ENCODE measurements at places on chromosomes 7 and 10.

GRCh38 chr7:3370068-3370830, 69.2 kb downstream of the SDK1 start:
- no peak for DNase-seq

DNA sequence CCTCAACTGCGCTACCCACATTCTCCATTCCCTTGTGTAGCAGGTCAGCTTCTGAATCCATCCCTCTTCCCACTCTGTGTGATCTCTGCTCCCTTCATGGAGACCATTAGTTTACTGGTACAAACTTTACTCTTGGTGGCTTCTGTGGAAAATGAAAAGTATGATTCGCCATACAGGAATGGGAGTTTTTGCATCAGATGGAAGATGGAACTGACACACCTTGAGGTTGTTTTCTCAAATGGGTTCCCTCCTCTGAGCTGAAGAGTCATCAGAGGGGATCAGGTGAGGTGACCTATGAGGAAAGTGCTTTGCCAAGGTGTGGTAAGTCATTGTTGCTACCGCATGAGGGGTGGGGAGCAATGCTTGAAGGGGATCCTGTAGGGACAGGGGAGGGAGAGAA, 266.8 kb downstream of the INHBA start:
- DNase-seq: no peak

DNA sequence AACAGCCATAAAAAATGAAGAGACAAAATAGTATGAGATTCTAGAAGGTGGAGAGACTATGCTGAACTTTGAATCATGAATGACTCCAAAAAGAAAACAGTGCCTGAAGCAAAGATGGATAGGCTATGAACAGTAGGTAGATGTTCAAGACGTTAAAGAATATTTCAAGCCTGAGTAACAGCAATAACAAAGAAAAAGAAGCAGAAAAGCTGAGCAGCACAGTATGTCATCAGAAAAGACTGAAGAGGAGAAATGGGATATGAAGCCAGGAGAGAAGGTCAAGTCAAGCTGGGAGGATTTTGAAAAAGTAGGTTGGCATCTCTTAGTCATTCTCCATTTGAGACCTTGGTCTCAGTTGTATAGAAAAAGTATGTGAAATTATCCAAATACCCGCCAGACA, 484.4 kb downstream of the SORCS1 start:
- DNase-seq: no peak

DNA sequence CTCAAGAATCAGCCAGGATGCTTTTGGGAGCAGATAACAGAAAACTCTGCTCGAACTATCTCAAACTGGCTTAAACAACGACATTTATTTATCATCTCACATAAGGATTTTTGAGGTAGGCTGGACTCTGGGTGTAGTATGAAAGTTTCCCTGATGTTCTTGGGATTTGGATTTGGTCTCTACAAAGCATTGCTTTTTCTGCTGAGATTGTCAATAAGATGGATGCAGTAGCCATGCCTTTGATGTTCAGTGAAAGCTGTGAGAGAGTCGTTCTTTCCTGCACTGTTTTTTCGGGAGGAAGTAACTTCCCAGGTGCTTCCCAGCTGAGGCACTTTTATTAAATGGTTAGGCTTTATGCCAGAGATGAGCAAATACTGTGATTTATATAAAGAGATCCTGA, 181.1 kb downstream of the PRKG1 start:
- no peak for DNase-seq

DNA sequence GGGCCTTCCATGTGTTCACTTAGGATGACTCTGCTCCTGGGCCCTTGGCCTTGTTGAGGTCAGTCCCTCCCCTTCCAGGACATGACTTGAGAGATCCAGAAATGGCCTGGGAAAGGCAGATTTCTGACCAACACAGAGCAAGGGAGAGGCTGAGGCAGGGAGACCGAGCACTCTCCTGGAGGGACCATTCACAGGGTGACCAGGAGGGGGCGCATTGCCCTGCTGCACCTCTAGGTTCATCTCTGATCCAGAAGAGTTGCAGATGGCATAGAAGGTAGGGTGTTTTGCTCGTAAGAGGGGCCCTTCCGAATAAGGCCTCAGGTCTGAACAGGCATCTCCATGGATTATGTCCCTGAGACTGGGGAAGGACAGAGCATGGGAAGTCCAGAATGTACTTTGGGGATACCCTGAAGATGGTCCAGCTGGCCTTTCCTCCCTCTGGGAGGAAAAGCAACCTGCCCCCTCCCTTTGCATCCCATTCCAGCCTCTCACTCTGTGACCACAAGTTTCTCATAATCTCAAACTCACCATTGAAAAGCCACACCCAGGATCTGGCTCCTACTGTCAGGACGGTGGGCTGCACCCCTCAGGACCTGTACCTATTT, 6.6 kb downstream of the DMBT1 start:
- no peak for DNase-seq

DNA sequence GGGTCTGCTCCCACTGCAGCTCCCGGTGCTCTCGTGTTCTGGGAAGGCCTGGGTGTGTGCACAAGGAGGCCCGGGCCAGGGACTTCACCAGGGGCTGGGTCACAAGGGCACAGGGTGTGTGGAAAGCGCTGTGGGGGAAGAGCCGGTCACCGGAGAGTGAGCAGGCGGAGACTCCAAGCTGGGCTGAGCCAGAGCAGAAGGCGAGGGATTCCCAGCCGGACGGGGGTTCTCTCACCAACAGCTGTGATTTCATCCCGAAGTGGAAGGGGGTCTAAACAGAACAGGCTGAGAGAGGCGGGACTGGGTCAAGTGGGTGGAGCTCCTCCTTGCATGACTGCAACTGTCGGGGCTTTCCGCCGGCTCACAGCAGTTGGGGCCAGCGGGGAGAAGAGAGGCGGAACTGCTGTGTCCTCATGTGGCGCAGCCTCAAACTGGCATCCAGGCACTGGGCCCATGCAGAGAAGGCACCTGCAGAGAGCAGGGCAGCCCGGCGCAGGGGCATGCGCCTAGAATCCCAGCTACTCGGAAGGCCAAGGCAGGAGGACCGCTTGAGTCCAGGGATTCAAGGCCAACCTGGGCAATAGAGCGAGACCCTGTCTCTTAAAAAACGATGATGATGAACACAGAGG, 7.6 kb upstream of the ORAI2 start:
- DNase-seq: peak; percentile 93

GRCh38 chr10:46282842-46283574, 3.8 kb upstream of the ANTXRL start:
- peak; percentile 70 for DNase-seq

GRCh38 chr10:63286340-63286739, 153.2 kb downstream of the NRBF2 start:
- DNase-seq: no peak

DNA sequence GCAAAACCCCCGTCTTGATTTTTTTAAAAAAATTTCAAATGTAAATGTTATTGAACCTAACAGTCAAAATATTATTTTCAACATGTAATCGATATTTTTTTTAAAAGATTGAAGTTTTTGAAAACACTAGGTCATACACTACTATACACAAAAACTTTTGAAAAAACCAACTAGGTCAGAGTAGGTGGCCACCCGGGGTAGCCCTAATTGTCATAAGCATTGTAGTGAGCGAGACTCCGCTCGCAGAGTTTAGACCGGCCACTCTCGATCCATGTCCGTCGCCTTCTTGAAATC, 417 bp downstream of the RFC2 start:
- no peak for DNase-seq

- no peak for DNase-seq
Observed at GRCh38 chr10:55750458-55750857, 610.6 kb downstream of the ZWINT start.

- DNase-seq: no peak
Observed at GRCh38 chr7:9498303-9498702, 1064.9 kb downstream of the NXPH1 start.

- DNase-seq: no peak
Observed at GRCh38 chr10:110774069-110775019, 97.4 kb upstream of the PDCD4 start.

GRCh38 chr7:1564603-1565022, 5.2 kb downstream of the PSMG3 start:
- DNase-seq: no peak

DNA sequence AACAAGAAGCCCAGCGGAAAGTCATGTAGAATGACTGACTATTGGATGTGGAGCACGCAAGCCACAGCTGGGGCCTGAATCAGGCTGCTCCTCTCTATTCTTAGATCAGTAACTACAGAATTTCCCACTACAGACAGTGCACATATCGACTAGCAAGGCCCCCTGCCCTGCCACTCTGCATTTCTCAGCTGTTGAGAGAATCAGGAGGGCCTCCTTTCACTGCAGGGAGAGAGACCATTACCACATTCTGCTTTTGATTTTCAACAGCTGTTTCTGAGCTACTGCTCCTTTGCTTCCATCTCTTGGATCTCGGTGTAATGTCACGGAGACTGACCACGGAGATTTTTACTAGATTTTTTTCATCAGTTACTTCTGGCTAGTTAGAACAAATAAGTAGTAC, 73.8 kb downstream of the PON1 start:
- DNase-seq: no peak

DNA sequence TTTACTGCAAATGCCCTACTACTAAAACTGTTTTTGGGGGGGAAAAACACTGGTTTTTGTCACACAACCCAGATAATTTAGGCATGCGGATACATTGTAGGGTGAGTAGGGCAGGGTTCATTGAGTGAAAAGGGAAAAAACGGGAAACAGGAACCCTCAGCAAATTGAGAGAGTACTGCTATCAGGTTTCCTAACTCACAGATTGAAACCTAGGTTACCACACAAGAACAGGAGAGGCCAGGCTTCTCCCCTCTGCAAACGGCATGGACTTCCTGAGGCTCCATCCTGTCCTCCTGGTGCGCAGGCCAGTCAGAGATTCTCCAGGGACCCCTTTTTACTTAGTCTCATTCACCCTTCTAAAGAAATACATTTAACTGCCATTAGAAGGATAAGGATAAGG, 30.6 kb downstream of the AVL9 start:
- no peak for DNase-seq

DNA sequence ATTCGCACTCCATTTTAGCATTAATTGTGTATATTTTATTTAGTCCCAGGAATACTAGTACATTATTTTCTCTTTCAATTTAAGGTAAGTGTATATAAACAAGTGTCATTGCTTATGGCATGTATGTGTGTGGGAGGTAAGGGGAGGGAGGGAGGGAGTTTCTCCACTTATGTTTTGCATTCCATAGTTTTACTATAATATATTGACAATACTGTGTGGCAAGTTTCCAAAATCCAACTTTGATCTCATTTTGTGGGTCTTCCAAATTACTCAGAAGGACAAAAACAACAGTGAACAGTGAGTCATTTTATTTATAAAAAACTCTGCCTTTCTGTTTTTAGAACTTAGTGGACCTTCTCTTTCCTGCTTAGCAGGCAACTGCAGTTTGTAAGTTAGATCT, 102.3 kb upstream of the SEMA3E start:
- DNase-seq: no peak

DNA sequence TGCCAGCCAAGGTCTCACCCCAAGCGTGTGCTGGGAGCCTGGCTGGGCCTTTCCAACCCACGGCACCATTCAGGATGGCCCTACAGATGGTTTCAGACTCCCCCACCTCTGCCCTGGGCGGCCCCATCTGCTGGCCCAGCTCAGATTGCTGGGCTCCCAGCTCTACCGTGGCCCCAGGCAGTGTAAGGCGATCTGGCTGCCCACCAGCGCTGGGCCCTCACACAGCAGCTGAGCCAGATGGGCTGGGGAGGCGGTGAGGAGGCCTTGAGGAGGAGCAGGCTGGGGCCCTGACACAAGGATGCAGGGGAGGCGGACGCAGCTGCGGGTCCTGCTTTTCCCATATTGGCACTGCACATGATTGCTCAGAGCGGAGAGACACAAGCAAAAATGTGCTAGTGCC, 162.8 kb downstream of the NRF1 start:
- DNase-seq: no peak

GRCh38 chr10:4488904-4489303, 337.1 kb upstream of the AKR1E2 start:
- DNase-seq: no peak

DNA sequence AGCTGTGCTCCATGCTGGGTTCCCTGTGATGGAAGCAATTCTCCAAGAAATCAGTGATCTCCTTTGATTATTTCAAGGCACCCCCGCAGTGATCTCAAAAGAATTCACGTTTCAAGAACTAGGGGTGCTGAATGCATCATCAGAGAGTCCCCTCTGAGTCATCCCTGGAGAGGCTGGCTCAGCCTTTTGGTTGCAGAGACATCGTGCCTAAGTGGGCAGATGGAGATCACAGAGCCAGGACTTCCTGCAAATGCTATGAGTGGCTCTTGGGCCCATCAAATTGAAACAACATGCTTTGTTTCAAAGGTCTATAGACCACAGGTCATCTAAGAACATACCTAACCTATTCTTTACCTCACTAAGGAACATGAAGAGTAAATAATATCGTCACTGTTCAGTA, 41.5 kb upstream of the PLEKHA1 start:
- DNase-seq: no peak

DNA sequence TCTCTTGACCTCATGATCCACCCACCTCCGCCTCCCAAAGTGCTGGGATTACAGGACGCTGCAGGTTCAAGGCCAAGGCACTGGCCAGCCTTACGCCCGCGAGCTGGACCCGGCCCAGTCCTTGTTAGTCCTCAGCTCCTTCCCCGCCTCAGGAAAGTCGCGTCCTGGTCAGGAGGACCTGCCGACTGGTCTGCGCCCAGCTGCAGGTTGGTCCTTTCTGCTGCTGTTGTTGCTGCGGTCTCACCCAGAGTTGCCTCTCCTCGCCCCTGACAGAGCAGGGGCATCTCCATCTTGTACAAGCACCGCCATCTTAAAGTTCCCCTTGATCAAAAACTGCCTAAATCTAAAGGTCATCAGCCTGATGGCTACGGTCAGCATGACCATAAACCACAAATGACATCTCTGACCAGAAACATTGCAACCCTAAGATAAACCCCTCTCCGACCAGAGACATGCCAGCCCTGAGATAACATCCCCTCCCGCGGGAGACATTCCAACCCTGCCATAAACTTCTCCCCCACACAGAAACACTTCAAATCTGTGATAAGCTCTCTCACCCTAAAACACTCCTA, 13.9 kb upstream of the BMS1 start:
- DNase-seq: no peak

DNA sequence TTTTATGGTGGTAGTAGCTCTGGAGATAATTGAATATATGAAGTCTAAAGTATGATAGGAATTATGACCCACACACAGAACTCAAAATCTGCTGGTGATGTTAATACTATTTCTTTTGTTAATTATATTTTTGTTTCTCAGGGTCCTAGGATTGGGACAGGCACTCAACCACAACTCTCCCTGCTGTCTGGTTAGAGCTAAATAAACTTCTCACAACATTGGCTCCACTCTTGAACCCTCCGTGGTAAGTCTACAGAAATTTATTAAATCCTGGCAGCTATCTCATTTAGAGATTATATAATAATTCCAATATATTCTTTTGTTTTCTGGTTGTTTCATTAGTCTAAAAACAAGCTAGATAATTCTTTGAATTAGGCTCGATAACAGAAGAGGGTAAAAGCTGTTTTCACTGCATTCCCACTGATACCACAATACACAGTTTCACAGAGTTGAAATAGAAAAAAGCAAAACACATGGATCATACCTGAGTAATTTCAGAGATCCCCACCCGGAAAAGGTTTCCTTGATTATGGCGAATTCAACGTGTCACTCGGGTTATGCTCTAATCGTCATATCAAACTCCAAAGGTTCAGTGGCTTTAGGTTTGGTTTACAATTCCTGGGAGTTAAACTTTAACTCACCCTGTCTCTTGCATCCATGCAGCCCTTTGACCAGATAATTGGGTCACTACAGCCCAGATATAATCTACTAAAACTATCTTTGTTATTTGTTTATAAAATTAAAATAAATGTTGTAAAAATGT, at the start of gene A1CF:
A1CF (minus strand) TSS at position 531 of the 763 bp plus-strand sequence. CDS start 25,687 bp downstream, outside the sequence.
- no peak for DNase-seq

- no peak for DNase-seq
Observed at GRCh38 chr7:40009301-40009700, 59.2 kb downstream of the CDK13 start.

GRCh38 chr7:100623951-100624824, 11.8 kb downstream of the MOSPD3 start:
- no peak for DNase-seq
